ENCODE measurements at places on chromosomes 1 and 21. TPM values are rescaled to one million over a fixed set of nuclear protein-coding genes. Genes with fewer than 3 reads are reported as not detected.

The CD84 gene
- not detected for total RNA-seq

The PRAMEF10 gene
- not detected for total RNA-seq

The PFKFB2 gene
- 14.8 TPM for total RNA-seq

The NBPF4 gene
- not detected for total RNA-seq

The PRELP gene
- total RNA-seq: 33.7 TPM

The NID1 gene
- total RNA-seq: 99.1 TPM

The DYNLT4 gene
- not detected for total RNA-seq

The RGS2 gene
- 22.8 TPM for total RNA-seq

The SPRR2A gene
- total RNA-seq: not detected

The SEMA4A gene
- total RNA-seq: 2.5 TPM

- no peak for DNase-seq
Observed at GRCh38 chr1:90745972-90746371, 28.9 kb upstream of the BARHL2 start.

GRCh38 chr1:58062635-58063034 is 483.9 kb downstream of the OMA1 start:
- no peak for DNase-seq

- no peak for DNase-seq
Observed at GRCh38 chr1:220698607-220699016, 8.4 kb downstream of the C1orf115 start.

GRCh38 chr1:188022661-188023060 is 1193.9 kb downstream of the PLA2G4A start:
- no peak for DNase-seq

GRCh38 chr1:222525951-222526350 is 22.0 kb downstream of the HHIPL2 start:
- DNase-seq: no peak

- DNase-seq: no peak
Observed at GRCh38 chr1:74470936-74471335, 41.5 kb downstream of the LRRC53 start.

DNA sequence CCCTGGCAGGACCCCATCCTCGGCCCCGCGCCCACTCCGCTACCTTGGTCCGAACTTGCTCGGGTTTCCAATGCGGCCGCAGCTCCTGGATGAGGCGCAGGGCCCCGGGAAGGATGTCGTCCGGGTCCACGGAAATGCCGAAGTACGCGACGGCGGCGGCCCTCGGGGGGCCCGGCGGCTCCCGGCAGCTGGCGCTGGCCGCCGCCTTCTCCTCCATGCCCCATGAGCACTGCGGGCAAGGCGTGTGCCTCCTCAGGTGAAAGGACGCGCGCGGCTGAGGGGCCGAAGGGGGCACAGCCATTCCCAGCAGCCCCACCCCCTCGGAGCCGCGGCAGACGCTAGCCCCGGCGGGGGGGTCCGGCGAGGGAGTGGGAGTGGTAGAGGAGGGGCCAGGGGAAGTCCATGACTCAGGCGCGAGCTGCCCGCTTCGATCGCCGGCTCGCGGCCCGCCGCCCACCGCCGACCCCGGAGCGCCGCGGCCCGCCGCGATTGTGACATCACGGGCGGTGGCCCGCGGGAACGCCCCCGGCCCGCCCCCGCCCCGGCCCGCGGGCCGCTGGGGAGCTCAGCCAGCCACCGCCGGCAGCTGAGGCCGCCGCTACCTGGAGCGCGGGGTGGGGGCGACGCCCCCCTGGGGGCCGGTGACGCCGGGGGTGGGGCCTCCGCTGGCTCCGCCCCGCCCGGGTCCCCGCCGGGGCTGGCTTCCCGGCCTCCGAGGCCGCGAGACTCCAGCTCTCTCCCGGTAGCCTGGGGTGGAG is at the start of gene ETNK2:
Gene ETNK2, minus strand, starts transcription at position 493 of the 758 bp plus-strand sequence. Its CDS starts 192 bp downstream, at position 301.
- DNase-seq: peak; percentile 76

- DNase-seq: no peak
Observed at GRCh38 chr1:85315789-85316188, 39.4 kb upstream of the BCL10 start.

DNA sequence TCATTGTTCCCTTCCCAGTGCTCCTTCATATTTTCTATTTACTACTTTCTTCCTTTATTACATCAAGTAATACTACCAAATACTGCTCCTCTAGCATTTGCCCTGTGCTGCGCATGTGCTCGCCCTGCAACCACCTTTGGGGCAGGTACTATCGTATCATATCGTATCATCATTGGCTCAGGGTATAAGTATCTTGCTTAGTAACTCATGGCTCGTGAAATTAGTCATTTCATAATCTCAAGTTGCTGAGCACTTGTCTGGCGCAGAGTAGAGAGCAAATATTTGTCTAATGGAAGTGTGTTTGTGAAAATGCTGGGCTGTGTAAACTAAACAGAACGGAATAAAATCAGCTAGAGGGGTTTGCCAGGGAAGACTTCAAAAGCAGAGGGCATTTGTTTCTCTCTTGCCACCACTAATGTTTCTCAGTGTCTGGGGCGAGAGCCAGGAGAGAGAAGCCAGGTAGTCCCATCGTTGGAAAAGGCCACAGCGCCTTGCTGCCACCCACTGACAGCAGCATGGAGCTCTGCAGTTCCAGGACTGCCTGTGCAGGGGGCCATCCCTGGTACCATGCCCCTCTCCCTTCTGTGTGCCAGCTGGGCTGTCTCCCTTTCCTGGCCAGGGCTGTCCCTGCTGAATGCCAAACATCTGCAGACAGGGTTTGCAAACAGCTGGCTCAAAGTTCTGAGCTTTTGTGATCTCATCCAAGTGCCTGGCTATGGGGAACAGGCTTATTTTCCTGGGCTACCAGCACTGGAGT is 20.0 kb upstream of the CPT2 start:
- no peak for DNase-seq

- DNase-seq: no peak
Observed at GRCh38 chr1:58305622-58306021, 240.9 kb downstream of the OMA1 start.

DNA sequence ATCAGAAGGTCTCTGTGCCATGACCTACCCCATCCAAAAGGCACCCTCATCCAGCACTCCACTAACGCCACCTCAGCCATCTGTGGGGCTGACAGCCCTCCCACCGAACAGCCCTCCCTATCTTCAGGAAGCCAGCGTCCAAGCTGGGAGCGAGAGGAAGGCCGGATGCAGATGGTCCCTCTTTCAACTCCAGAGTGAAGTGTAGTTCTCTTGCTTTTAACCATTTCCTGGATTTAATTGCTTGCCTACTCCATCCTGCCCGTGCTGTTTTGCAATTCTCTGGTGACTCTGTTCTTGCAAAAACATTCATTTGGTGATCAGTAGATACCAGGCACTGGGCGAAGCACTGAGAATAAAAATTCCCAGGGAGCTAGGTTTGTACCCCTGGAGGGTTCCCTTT is 8.2 kb upstream of the DYRK1A start:
- DNase-seq: no peak

GRCh38 chr1:174060090-174060489 is 37.9 kb upstream of the RC3H1 start:
- no peak for DNase-seq

DNA sequence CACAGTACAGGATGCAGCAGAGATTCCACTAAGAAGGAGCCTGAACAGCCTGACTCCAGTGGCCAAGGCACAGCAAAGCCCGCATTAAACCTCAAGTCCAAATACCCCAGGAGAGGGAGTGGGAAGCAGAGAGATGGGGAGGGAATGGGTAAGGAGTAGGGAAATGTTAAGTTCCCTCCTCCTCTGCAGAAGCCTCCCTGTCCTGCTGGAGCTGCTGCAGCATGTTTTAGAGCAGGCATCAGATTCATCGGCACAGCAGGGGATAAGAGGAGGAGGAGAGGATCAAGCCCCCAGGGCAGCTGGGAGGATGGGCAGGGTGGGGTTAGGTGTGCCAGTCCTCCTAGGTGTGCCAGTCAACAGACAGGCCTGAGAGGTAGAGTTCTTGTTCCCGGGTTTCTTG is 709.7 kb downstream of the PTPRU start:
- DNase-seq: no peak

GRCh38 chr1:167924102-167924501 is 10.2 kb upstream of the ADCY10 start:
- no peak for DNase-seq

DNA sequence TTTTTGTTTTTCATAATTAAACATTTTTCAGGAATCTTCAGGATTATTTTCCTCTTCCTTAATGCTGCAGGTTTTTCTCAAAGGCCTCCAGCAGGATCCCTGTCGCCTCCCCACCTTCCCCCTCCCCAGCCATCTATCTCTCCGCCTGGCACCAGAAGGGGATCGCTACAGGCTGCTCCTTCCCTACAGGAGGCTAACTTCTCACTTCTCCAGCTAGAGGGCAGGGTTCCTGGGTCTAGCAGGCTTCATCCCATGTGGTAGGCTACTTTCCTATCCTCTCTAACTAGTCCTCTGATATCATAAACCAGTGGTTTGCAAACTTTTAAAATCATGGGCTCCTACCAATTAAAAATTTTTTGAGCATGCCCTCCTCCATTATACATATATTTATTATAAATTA is 104.1 kb downstream of the KCNN3 start:
- no peak for DNase-seq

GRCh38 chr1:25356848-25357247 is 18.7 kb downstream of the TMEM50A start:
- no peak for DNase-seq

DNA sequence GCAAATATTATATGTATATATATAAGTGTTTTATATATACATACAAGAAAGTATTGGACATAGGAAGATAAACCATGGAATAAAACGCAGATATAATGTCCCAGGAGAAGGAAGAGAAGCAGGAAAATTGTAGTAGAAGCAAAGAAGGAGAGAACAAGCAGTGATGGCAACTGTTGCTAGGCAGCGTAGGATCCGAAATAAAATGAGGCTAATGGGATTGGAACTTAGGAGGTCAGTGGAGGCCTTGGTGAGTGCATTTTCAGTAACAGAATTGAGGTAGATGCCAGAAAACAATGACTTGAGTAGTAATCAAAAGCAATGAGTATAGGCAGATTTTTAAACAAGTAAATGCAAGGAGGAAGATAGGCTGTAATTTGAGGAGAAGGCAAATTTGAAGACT is 265.8 kb downstream of the LRRC7 start:
- no peak for DNase-seq

DNA sequence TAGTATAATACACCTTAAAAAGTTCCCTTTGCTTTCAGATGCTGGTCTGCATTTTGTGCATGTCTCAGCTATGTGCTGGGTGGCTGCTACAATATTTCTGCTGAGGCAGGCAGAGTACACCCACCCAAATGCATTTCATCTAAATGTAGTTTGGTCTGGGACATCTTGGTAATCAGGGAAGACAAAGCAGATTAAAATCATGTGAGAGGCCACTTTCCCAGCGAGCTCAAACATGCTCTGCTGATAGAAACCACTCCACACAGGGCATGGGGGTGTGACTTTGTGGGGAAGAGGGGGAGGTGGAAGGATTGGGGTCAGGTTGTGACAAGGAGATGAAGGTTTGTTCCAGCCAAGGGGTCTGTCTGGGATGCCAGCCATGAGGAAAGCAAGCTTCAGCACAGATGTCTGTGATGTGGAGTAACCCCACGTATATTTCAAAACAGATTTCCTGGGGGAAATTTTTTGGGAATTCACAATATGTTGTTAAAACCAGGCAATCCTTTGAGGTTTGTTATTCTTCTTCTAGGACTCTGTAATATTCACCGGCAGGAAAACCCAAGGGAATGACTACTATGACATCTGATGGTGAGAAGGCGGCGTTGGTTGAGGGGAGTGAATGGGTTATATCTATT is 255.1 kb upstream of the FGGY start:
- no peak for DNase-seq

DNA sequence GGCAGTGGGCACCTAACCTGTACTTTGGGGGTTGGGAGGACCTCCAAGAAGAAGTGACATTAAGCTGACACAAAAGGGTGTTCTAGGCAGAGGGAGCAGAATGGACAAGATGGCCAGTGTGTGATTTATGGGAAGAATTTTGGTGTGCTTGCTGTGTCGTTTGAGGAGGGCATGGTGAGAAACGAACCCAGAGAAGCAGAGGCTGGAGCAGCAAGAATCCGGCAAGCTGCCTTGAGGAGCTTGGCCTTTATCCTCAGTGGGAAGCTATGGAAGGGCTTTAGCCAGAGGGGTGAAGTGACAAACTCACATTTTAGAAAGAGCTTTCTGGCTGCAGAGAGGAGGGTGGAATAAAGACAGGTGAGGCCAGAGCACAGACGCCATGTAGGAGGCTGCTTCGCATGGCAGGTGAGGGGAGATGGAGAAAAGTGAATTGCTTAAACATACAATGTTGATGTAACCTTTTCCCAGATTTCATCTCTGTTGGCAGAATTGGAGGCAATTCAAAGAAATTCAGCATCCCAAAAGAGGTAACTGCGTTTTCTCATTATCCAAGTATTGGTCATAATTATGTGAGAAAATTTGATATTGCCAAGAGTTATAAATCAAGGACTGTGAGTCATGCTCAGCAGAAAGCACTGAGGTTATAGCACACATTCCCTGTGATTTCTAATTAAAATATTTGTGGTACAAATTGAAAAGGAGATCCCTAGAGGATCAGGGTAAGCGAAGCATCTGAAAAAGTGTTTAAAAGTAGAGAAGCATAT is 26.5 kb downstream of the TRIM45 start:
- no peak for DNase-seq

- DNase-seq: no peak
Observed at GRCh38 chr1:195744256-195744655, 864.0 kb downstream of the KCNT2 start.

GRCh38 chr1:48084826-48085225 is 87.6 kb upstream of the TRABD2B start:
- no peak for DNase-seq

GRCh38 chr1:91783423-91784170 is 102.4 kb downstream of the TGFBR3 start:
- DNase-seq: no peak

DNA sequence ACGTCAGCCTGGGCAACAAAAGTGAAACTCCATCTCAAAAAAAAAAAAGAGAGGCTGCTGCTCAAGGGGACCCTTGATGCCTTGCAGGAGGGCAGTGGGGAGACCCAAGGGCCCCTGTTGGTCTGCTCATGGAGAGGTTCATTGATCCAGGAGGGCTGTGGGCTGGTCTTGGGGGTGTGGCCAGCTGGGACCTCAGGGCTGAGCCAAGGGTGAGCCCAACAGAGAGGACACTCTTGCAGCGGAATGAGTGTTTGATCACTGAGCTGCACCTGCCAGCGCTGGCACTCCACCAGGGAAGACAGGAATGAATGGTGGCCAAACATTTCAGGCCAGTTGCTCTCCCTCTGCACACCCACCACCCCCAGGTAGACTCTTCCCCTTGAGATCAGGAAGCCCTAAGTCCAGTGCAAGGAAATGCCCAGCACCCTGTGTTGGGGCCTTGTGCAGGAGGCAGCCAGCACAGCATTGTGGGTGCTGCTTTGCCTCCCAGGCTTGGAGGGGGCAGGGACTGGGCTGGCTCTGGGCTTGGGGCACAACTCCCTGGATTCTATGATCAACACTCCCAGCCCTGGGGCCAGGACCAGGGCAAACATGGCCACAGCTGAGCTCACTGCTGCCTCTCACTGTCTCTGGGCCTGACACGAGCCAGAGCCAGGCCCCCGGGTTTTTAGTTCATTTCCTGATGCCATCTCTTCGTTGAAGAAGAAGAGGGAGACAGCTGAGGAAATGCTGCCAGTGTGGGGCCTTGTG is 50.7 kb downstream of the IRF2BP2 start:
- no peak for DNase-seq

All from chondrocyte (in vitro differentiated cells).